Colonic mucosa (tissue), 4 donors: ENCODE measurements at places on chromosomes 6 and 20. TPM values are rescaled to one million over a fixed set of nuclear protein-coding genes. Genes with fewer than 3 reads are reported as not detected.

Gene NINL
- 3.4 TPM for total RNA-seq

Gene CYP39A1
- total RNA-seq = 4.4 TPM

Gene FILIP1
- 0.57 TPM for total RNA-seq

Gene ABCF1
- 43.6 TPM for total RNA-seq

Gene TRIM15
- total RNA-seq = 26.8 TPM

Gene SPATS1
- total RNA-seq = not detected

Gene DCBLD1
- total RNA-seq = 16.3 TPM

Gene RSPO3
- total RNA-seq = 1.8 TPM

Gene HDGFL1
- total RNA-seq = not detected

Gene FOXS1
- 0.48 TPM for total RNA-seq

Gene MEP1A
- 38.0 TPM for total RNA-seq

Gene VSX1
- total RNA-seq = not detected

Gene CENPQ
- total RNA-seq = 3.9 TPM

Gene CBLN4
- total RNA-seq = not detected

Gene PNLDC1
- not detected for total RNA-seq

Gene KCNK5
- total RNA-seq = 39.6 TPM

Gene HLA-DMB
- total RNA-seq = 6.7 TPM

Gene MTFR2
- 2.2 TPM for total RNA-seq

Gene TNF
- total RNA-seq = 0.48 TPM

Gene TULP1
- not detected for total RNA-seq

Gene BPIFA1
- total RNA-seq = not detected

Gene EEF1A2
- total RNA-seq = 3.2 TPM

Gene CTCFL
- 0.47 TPM for total RNA-seq

Gene ELMO2
- 20.0 TPM for total RNA-seq

Gene SCRT2
- not detected for total RNA-seq

Gene TCP11
- not detected for total RNA-seq

Gene NKX2-2
- 1.4 TPM for total RNA-seq

Gene DUSP15
- 0.59 TPM for total RNA-seq

Gene MRAP2
- total RNA-seq = 14.6 TPM

Gene ELOVL4
- total RNA-seq = 0.66 TPM

Gene PHACTR3
- 0.44 TPM for total RNA-seq

Gene GPSM3
- total RNA-seq = 6.7 TPM

Gene ID4
- 5.3 TPM for total RNA-seq

Gene SPATA25
- 1.5 TPM for total RNA-seq

Gene STAU1
- total RNA-seq = 86.6 TPM

Gene CD40
- 4.4 TPM for total RNA-seq

Gene C20orf204
- 3.3 TPM for total RNA-seq

Gene RHAG
- total RNA-seq = 0.54 TPM

Gene OOEP
- total RNA-seq = not detected

Gene LRRC73
- 0.77 TPM for total RNA-seq

Gene NXT1
- 12.4 TPM for total RNA-seq
